Fibroblast of lung (primary cell): ENCODE measurements at places on chromosomes 7 and 10.

DNA sequence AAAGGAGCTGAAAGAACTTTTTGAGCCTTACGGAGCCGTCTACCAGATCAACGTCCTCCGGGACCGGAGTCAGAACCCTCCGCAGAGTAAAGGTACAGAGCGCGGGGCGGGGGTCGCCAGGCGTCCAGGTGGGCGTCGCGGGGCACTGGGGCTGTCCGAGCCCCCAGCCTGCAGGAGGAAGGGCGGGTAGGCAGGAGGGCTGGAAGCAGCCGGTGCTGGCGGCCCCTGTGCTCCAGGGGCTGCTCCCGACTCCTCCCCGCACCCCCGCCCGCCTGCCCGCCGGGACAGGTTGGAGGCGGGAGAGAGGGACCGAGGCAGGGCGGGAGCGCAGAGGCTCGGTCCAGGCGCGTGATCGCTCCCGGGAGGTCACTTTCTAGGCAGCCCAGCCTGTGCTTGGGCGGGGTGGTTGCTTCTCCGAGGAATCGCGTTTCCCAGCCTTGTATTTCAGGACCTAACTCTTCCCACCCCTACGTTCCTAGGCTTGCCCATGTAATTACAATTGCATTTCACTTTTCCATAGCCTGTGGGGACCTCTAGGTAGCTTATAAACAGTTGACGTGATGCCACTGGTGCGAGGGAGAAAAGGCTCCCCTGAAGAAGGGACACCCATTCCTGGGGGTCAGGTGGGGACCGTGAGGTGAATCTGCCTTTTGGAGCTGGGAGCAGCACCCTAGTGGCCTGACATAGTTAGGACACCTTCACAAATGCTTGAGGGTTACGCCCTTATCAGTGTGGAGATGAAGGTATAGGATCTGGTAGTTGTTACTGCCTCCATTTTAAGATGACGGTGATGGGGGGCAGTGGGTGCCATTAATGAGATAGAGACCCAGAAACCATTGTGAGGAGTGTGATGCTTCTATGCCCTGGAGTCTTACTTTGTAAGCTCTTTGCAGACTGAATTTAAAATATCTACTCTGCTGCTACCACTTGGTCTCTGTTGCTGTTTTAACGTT is 148.2 kb downstream of the CELF2 start:
- peak; percentile 16 for DNase-seq

- no peak for DNase-seq
Observed at GRCh38 chr7:22856416-22856815, 33.8 kb upstream of the TOMM7 start.

DNA sequence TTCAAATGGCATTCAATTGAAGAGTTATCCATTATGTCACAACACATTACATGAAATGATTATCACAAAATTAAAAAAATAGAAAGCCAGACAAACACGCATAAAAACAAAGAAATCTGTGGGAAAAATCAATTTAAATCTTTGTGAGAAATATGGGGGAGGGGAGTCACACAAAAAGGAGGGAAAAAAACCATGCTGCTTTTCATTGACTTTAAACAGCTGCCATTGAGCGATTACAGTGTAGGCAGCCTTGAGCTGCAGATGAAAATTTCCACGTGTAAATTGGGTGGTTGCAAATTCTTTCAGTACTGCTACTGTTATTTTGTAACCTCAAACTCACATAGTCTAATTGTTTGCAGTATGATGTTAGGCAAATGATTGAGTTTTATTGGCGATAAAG is 889.9 kb upstream of the PHF14 start:
- DNase-seq: no peak

DNA sequence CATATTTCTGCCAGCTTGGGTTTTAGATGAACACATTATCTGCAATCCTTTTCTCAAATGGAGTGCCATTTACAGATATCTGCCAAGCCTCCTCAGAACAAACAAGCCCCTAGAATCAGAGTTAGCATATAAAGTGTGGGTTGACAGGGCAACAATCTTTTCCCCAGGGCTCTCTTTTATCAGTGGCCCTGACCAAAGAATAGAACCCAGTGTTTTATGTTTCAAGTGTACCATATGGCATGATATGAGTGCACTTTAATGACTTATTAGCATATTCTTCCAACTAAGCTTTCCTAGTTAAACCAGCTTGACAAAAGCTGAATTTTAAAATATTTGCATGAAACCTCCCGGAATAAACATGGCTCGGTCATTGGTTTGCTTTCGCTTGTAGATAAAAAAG is 57.3 kb downstream of the EVX1 start:
- no peak for DNase-seq

DNA sequence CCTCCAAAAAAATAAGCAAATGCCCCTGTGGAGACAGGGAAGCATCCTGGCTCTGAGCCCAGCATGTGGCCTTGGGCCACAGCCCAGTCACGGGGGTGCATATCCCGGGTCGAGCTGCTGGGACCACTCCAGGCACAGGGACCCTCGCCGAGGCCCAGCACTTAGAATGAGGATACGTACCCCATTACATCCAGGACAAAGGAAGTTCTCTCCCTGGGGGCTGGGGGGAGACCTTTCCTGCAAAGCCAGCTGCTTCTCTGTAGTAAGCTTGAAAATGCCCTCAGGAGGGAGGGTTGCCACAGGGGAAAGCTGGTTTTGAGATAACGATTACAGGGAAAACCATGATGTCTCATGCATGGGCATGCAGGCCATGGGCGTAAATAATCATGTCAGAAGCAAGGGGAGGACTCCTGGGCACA is 75.5 kb downstream of the HIPK2 start:
- DNase-seq: no peak

DNA sequence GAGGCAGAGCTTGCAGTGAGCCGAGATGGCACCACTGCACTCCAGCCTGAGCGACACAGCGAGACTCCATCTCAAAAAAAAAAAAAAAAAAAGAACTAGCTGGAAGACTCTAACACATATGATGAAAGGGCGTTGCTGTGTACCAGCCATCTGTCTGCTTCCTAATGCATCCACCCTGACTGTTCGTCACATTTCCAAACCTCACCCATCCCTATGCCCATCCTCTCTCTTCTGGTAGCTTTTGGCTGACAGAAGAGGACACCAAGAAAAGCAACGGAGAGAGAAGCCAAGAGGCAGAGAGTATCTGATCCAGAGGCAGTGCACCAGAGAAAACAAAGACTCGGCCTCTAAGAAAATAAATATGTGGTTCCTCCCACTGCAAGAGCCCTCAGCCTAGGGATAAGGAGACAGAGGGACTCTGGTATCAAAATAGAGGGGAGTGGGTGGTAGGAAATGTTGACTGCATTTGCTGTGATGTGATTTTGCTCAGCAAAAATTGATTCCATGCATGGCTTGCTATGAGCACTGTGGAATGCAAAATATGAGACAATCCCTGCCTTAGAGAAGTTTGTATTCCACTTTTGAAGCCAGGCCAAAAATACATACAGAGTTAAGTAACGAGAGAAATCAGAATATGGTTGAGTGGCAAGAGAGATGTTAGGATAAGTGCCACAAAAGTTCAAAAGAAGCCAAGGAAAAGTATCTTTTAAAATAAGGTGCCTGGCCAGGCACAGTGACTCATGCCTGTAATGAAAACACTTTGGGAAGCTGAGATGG is 100.8 kb upstream of the STK17A start:
- DNase-seq: peak; percentile 86

- no peak for DNase-seq
Observed at GRCh38 chr7:1211611-1212010, 21.1 kb upstream of the UNCX start.

DNA sequence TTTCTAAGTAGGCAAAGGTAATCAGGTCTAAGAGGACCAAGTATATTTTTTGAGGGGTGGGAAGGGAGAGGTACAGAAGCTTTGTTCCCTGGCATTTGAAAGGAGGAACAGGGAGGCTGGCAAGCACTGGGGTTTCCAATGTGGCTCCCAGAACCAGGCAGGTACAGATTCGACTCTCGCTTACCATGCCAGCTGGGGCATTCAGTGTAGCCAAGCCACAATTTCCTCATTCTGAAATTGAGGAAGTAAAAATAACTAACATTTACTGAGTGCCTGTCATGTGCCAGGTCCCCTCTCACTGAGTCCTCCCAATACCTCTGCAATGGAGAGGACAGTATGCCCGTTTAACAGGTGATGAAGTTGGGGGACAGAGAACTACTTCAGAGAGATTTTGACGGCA is 45.9 kb upstream of the BET1 start:
- no peak for DNase-seq

DNA sequence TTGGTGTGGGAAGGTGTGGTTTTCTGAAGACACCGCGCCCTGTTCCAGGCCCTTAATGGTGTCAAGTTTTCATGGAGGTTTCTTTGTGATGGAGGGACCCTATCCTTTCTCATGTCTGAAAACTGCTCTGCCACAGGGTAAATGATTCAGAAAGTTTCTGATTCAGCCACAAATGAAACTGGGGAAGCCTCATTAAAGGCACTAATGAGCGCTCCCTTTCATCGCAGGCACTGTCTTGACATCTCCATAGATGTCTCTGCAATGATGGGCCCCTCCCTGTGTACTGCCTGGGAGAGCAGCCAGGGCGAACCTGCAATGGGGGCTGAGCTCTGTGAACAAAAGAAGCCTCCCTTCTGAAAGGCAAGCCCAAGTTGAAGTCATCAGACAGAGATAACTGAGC is 355.3 kb downstream of the PRPF18 start:
- no peak for DNase-seq

- DNase-seq: no peak
Observed at GRCh38 chr10:66773472-66773817, 152.4 kb upstream of the LRRTM3 start.

DNA sequence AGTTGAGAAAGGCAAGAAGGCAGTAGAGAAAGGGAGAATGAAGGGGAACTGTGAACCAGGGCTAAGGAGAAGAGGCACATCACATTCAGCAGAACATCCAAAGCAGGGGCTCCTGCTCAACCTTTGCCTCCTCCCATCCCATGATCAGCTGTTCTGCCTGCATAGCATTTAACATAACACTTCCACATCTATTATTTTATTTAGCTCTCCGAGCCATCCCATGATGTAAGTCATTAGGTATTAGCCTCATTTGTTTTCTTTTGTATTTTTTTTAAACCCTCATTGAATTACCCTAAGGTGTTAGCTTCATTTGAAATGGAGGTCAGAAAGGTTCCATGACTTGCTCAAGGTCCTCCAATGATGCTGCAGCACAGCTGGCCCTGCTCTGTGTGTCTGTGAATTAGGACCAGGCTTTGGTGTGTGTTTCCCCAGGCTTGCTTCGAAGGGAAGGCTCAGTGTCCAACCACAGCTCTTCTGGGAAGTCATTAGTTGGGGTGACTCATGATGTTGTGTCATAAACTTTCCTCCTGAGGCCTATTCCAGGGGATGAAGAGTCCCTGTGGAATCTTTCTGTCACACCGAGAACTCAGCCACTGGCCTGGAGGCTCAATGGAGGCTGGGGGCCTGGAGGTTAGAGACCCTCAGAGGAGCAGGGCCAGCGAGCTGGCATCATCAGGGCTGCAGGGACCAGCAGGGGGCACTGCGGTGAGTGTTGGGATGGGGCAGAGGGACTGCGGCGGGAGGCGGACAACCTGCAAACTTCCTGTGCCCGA is 16.5 kb downstream of the NPFFR1 start:
- peak; percentile 97 for DNase-seq

- no peak for DNase-seq
Observed at GRCh38 chr10:48456361-48456804, 148.5 kb downstream of the ARHGAP22 start.

GRCh38 chr10:78910021-78910420 is 158.7 kb upstream of the ZMIZ1 start:
- DNase-seq: no peak

DNA sequence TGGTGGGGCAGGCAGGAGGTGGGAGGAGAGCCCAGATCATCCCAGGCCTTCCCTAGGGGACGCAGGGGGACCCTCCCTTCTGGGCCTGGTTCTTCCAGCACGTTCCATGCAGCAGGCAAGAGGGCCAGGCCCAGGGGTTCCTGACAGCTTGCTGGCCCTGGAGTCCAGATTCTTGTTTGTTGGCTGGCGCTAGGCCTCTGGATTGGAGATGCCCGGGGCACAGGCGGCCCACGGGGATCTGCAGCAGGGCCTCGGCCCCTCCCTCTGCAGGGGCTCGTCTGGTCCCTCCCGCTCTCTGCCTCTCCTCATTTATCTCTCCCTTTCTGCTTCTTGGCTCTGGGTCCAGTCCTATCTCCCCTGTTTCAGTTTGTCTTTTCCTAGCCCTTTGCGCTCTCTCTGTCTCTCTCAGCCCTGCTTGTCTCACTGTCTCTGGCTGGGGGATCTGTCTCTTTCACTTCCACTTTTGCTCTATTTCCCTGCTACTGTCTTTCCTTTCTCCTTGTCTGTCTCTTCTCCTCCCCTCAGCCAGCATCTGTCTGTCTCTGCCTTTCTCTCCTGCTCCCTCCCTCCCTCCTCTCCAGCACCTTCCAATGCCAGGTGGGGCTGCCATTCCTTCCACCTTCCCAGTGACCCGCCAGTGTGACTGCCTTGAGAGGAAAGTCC is 1.1 kb upstream of the AQP1 start:
- DNase-seq: no peak

GRCh38 chr7:27111042-27111750 is 8.7 kb upstream of the HOXA2 start:
- peak; percentile 96 for DNase-seq

GRCh38 chr7:155570171-155570958 is 24.0 kb upstream of the CNPY1 start:
- DNase-seq: no peak

- peak; percentile 14 for DNase-seq
Observed at GRCh38 chr7:20647908-20648776, 32.7 kb downstream of the ABCB5 start.

GRCh38 chr10:84177541-84178141 is 4.0 kb downstream of the GPR15LG start:
- no peak for DNase-seq
